ENCODE measurements at places on chromosomes 1 and 21.

DNA sequence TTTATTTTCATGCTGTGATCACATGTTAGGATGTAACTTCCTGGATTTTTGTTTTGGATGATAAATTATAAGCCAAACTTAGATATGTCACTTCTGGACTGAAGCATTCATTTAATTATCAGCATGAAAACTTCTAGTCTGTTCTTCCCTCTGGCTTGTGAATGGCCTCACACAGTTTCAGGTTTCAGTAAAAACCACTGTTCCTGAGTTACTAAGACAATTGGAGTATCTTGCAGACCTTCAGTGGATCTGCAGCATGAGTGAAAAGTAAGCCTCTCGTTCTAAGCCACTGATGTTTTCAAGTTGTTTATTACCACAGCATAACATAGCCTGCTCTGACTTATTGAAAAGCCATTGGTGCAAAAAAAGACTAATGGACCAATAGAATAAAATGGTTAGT is 55.3 kb upstream of the RGS21 start:
- DNase-seq = no peak

GRCh38 chr1:248752161-248753028 is 3.2 kb downstream of the LYPD8 start:
- no peak for DNase-seq

DNA sequence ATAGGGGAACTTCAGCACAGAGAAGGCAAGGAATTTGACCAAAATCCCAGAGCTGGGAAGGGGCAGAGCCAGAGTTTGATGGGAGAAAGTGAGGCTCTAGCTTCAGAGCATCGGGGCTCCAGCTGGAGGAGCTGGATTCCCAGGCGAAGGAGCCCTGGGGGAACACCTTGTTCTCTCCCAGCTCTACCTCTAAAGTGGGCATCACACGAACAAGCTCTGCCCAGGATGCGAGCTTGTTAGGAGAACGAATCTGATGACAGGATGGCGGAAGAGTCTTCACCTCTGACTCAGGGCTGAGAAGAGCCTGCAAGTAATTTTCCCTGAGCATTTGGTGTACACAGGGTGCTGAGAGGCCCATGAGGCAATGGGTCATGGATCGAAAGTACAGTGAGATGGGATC is 22.0 kb downstream of the TNNT2 start:
- DNase-seq = no peak

DNA sequence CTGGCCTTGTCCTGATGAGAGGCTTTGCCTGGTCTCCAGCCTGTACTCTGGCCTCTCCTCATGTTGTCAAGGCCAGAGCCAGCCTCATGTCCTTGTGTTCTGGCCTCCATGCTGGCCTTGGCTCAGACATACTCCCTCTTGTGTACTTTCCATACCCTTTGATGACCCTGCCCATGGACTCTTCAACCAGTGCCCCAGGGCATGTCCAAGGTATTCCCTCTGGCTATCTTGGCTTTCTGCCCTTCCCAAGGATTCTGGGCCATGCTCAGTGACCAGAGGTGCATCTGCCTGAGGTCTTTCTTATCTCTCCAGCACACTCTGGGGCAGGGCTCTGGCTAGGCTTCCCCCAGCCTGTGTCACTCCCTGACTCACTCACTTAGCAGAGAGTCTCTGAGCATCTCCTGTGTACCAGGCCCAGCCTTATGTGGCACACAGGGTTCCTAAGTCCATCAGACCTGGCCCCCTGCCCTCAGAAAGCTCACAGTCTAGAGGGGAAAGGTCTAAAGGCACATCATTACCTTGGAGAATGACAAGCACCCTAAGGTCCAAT is 141.4 kb upstream of the GRIK3 start:
- DNase-seq = no peak

GRCh38 chr1:156194300-156194652 is 372 bp downstream of the SLC25A44 start:
- DNase-seq = no peak

DNA sequence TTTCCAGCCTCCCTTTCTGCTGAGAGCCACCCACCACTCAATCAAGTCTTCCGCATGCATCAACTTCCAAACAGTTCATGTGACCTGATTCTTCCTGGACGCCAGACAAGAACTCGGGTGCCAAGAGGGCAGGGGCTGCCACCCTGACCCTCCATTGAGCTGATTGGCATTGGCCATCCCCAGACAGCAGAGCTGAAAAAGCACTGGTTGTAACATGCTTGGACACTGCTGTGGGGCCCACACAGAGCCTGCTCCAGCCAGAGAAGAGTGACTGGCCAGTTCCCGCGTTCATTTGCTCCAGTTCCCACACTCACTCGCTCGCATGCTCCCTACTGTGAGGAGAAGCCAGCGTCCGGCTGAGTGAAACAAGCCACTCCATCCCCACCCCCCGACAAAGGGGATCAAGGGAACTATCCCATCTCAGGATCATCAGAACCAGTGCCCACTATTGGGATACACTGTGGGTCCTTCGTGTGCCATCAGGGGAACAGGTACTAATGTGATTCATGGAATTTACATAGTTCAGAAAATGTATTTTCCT is 420.3 kb downstream of the NPHP4 start:
- DNase-seq = no peak

DNA sequence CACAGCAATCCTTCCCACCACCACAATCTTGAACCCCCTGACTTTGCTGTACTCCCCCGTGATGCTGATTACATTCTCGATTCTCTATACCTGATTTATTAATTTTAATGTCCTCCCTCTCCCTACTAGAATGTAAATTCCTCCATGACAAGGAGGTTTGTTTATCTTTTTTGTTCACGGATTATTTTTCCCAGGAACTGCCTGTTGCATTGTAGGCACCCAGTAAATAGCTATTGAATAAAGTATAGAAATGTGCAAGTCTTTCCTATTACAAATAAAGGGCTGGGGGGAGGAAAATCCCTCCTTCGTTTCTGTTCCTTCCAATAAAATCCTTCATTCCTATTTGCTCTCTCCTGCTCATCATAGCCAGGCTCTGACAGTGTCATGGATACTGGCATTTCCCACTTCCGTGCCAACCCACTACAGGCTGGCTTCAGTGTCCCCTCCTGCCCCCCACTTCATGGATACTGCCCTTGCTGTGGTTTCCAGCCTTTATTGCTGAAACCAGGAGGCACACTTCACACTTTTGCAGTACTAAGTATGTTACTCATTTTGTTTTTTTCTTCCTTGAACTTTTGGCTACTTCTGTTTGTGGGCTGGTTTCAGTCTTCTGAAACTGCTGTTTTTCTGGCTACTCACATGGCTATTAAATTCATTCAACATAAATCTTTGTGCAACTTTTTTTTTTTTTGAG is 7.5 kb downstream of the KIF1B start:
- DNase-seq = peak; percentile 37

GRCh38 chr1:176225911-176226310 is 18.8 kb upstream of the COP1 start:
- DNase-seq = no peak

DNA sequence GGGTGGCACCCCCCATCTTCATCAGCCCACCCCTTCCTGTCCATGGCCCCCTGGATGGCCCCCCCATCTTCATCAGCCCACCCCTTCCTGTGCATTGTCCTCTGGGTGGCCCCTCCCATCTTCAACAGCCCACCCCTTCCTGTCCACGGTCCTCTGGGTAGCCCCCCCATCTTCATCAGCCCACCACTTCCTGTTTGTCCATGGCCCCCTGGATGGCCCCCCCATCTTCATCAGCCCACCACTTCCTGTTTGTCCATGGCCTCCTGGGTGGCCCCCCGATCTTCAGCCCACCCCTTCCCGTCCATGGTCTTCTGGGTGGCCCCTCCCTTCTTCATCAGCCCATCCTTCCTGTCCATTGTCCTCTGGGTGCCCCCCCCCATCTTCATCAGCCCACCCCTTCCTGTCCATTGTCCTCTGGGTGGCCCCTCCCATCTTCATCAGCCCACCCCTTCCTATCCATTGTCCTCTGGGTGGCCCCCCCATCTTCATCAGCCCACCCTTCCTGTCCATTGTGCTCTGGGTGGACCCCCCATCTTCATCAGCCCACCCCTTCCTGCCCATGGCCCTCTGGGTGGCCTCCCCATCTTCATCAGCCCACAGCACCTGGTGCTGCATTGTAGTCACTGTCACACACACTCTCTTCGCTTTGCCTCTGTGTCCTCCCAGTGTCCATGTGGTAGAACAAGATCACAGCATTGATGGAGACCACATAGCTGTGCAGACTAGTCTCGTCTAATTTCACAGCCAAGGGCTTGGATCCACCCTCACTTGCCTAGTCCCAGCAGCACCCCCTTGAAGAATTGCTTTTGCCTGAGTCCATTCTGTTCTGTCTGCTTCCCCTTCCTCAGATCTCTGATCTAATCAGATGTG is 95.9 kb downstream of the PCBP3 start:
- no peak for DNase-seq

GRCh38 chr21:37396855-37397254 is 30.3 kb downstream of the DYRK1A start:
- DNase-seq = no peak

DNA sequence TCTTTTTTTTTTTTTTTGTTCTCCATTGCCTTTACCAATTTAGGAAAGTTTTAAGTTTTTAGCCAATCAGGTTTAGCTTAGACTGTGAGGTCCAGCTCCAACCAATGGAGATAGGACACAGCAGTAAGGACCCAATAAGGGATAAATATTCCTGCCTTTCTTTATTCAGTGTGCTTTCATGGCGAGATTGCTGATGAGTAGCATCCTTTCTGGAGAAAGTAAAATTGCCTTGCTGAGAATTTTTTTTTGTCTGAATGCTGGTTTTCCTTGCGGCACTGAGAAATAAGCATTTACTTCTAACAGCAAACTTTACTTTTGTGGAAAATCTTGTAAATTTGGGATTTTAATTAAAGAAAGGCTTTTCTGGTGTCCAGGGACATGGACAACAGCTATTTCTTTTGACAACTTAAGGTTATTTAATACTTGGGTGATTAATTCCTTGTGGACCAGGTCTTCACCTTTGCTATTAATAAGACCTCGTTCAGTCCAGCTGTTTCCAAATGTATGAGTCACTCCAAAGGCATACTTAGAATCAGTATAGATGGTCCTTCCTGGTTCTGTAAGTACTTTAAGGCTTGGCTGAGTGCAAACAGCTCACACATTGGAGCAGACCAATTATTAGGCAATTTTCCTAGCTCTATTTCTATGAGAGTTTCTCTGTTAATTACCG is 54.1 kb downstream of the SERINC2 start:
- DNase-seq = no peak
